T-helper 9 cell (primary cell): ENCODE measurements at places on chromosomes 6 and 20.

DNA sequence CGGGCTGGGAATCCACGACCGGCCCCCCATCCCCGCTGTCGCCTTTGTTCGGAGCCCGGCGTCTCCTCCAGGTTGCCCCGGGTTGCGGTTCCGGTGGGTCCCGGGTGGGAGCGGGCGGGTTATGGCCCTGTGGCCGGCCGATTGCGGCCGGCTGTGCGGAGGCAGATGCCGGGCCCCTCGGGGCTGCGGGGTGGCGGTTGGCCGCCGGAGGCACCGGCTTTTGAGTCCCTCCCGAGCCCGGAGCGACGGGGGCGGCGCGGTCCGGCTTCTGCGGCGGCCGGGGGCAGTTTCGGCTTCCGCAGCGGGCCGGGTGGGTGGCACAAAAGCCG lies 431 bp downstream of the LOC128125822 start:
- no peak for DNase-seq

- no peak for DNase-seq
Observed at GRCh38 chr6:33595001-33595846, 15.1 kb upstream of the BAK1 start.

- DNase-seq = no peak
Observed at GRCh38 chr6:117555262-117555849, 47.0 kb downstream of the GOPC start.

DNA sequence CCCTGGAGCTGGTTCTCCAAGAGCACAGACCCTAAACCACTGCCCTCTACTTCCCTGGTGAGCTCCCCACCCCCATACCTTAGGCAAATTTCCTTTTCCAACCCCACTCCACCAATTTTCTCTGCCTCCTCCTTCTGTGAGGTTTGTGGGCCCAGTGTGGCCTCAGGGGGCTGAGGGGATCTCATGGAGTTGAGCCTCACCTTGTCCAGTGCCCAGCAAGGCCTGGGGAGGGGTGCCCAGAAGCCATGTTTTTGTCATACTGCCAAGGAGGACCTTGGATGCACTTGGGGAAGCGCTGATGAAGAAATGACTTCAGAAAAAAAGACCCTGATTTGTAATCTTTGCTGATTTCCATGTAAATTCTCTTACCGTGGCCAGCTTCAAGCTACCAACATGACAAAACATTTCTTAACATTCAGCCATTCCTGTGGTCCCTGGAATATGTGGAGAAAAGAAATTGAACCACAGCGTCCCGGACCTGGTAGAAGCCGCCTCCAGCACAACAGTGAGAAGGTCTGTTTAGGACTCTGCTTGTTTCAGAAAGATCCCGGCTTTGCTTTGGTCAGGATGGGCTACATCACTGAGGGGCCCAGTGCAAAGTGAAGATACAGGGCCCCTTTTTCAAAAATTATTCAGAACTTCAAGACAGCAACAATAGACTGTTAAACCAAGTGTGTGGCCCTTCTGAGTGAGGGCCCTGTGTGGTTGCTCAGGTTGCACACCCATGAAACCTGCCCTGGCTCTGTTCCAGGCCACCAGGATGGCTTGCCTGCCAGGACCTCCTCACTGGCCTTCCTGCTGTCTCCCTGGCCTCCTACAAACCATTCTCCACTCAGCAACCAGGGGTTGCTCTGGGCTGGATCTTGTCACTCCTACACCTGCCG lies 52.5 kb downstream of the CHMP4B start:
- DNase-seq = no peak

- DNase-seq = no peak
Observed at GRCh38 chr6:151701911-151702562, 105.4 kb upstream of the ESR1 start.

DNA sequence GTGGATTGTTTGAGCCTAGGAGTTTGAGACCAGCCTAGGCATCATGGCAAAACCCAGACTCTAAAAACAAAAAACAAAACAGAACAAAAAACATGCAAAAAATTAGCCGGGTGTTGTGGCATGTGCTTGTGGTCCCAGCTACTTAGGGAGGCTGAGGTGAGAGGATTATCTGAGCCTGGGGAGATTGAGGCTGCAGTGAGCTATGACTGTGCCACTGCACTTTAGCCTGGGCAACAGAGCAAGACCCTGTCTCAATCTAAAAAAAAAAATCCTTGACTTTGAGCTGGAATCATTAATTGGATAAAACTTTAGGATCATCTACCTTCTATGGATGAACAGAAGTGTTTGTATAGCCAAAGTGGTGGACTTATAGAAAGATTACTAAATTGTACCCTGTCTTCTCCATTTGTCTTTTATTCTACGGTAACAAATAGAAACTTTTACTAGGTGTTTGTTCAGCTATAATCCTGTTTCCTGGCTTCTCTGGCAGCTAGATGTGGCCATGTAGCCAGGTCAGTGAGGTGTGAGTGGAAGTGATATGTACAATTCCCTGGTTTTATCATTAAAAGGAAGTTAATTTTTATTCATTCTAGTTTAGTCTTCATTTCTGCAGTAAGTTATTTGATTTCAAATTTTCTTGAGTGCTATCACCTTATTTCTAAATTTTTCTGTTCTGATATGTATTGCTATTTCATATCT lies 108.3 kb upstream of the RNF24 start:
- no peak for DNase-seq

DNA sequence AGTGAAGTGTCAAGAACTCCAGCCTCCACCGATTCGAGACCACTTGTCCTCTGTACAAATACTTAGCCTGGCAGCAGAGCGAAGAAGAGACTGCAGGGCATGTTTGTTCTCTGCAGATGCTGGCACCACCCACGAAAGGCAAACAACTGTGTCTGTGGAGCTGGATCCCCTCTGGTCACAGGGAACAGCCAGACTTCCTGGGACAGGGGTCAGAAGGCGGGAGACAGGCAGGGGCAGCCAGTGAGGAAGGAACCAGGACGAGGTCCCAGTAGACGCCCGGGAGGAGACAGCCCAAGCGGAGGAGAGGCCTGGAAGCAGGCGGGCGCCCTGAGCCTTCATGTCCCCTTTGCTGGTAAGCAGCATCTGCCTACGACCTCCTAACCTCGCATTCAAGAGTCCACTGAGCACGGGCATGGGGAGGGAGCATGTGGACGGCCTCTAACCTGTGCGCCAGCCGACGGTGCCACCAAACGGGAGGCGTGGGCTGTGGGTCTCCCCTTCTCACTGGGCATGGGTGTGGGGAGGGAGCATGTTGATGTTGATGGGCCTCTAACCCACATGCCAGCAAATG lies 265.5 kb downstream of the DLL1 start:
- no peak for DNase-seq

DNA sequence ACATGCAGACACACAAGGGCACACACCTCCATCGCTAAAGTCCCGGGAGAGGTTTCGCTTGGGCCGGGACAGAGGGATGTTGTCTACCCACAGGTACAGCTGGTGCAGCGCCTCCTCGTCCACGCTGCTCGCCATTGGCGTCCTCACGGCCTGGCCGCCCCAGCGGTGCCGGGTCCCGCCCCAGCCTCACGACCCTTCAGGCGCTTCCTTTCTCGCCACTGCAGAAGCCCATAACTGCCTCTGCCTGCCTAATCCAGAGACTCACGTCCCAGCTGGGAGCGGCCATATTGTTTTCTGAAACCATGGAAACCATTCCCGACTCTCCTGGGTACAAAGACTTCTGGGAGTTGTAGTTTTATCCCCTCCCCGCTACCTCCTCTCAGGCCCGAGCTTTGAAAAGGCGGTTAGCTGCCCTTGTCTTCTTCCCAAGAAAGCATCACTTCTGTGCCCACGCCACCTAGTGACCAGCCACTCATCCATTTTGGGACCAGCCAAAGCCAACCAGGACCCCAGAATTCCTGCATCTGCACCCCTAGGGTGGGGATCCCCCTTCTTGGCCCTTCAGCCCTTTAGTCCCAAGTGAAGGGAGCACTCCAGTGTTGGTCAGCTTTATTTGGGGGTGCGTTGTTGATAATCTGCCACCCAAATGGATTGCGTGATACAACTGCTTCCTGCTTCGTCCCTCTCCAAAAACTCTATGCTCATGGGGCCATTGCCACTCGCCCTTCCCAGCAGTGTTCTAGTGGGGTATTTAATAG lies at the start of gene SPEF1:
SPEF1 (minus strand) TSS at position 296 of the 758 bp plus-strand sequence; CDS start at position 135, 161 bp downstream.
- DNase-seq = no peak

- DNase-seq = no peak
Observed at GRCh38 chr6:163646866-163647265, 232.3 kb downstream of the QKI start.

DNA sequence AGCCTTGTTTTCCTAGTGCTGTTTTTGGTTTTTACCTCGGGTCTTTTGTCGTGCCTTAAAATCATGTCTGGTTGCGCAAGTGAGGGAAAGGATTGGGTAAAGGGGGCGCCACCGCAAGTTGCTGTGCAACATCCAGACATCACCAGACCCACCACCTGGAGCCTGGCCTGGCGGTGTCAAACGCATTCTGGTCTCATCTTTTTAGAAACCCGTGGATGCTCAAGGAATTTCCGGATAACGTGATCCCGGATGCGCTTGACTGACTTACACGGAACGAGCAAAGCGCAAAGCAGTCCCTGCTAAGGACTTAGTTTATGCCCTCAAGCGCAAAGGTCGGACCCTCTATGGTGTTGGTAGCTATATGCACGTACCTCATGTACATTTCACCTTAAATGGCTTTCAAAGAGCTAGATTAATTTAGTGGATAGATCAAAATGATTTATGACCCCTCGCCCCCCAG lies 105.2 kb downstream of the OR2B2 start:
- no peak for DNase-seq
